Activated CD4-positive, alpha-beta T cell treated with anti-CD3 and anti-CD28 coated beads for 4 hours (primary cell): ENCODE measurements at places on chromosomes 6 and 20.

DNA sequence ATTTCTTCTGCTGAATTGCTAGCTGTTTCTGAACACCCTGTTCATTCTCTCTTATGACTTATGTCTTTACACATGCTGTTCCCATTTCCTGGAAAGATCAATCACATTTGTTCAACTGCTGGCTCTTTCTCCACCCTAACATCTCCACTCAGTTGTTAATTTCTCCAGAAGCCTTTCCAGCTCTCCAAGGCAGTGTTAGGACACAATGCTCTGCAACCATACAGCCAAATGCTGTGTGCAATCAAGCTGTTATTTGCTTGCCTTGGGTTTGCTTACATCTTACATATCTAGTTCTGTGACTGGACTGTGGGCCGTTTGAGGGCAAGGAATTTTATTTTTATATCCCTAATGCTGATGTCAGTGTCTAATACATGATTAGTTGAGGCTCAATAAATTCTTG lies 24.2 kb upstream of the CITED2 start:
- no peak for DNase-seq

DNA sequence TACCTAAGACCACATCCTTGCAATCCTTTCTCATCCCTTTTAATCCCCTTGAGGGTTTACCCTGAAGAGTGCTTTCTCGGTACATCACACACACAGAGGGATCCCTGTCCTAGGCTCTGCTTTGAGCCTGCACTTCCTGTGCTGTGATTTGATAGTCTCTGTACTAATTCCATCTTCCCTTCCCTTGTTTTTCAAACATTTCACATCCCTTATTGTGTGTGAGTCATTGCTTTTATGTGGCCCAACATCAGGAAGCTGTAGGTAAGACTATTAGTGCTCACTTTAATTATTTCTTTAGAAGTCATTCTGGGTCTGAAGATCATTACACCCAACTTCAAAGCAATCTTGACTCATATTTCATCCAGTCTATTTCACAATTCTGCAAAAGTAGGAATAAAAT lies 57.2 kb upstream of the ANKEF1 start:
- no peak for DNase-seq

DNA sequence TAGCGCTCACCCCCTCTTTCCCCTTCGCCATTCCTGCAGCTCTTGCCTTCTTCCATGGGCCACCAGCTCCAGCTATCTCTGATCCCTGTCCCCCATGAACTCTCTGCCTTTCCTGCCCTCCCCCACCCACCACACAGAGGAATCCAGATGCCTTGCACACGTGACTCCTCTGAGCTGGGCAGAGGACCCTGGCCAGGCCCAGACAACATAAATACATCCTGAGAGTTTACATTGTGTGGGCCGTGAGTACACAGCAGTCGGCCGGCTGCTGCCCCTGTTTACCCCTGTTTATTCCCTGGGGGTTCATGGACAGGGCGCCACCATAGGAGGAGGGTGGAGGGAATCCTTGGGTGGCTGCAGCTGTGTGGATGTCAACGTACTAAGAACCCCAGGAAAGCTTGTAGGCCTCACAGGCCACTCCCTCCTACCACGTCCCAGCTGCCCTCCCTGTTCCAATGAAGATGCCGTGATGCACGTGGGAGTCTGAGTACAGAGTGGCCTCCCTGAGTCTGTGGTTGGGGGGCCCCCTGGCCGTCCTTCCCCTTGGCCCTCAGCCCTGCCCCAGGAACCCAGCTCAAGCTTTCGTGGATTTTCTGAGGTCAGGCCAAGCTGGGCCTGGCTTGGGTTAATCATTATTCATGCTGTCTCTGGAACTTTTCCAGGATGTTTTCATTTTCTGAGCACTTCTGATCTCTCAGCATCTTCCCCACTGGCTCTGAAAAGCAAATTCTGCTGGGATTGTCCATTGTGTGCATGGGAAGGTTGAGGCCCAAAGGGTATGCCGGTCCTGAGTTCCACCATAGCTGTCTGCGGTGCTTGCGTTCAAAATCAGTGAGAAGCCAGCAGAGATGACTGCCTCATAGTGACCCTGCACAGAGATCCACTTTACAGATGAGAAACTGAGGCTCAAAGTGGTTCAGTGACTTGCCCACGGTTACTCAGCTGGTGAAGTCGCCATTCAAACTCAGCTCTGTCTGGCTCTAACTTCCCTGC lies 136.3 kb downstream of the MRPL14 start:
- DNase-seq: no peak

DNA sequence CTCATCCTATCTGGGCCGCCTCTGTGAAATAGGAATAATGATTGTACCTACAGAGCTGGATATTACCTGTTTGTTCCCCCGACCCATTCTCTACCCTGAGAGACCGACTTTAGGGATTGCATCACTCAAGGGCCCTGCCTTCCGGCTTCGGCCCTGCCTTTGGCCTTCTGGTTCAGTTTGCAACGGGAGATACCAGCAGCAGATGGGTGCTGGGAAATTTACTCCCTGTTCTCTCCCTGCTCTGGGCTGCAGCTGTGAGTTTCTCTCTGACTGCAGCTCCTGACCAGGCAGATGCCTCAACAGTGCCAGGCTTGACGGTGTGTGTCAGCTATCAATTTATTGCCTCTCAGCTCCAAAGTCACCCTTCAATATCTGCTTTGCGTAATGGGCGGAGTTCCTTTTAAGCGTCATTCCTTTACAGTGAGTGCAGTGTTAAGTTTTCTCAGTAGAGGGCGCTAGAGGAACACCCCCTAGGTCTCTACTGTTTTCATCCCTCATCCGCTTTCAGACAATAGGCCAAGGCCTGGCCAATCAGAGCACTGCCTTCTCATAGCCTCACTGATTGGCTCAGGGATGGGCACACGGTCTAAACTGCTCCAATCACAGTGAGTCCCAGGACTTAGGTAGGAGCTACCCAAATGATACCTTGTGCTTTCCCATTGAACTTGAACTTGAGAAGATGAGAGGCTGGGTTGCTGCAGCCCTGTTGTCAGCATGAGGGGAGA lies 30.0 kb downstream of the KCNG1 start:
- no peak for DNase-seq

GRCh38 chr20:13286052-13286451 lies 65.0 kb downstream of the ISM1 start:
- DNase-seq: no peak

DNA sequence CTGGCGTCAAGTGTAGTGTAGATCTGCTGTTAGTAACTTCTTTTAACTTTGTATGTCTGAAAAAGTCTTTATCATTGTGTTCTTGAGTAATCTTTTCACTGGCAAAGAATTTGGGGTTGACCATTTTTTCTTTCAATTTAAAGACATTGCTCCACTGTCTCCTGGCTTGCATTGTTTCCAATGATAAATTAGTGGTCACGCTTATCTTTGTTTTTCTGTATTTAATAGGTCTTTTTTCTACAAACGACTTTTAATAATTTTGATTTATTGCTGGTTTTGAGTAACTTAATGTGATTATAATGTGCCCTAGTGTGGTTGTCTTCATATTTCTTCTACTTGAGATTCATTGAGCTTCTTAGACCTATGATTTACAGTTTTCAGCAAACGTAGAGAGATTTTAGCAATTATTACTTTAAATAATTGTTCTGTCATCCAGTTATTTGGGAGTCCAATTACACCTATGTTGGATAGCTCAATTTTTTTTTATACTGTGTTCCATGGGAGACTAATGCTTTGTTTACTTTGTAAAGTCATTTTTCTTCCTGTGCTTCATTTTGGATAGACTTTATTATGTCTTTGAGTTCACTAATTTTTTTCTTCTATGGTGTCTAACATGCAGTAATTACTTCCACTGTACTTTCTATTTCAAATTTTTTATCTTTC lies 38.3 kb upstream of the HEY2 start:
- DNase-seq: no peak

DNA sequence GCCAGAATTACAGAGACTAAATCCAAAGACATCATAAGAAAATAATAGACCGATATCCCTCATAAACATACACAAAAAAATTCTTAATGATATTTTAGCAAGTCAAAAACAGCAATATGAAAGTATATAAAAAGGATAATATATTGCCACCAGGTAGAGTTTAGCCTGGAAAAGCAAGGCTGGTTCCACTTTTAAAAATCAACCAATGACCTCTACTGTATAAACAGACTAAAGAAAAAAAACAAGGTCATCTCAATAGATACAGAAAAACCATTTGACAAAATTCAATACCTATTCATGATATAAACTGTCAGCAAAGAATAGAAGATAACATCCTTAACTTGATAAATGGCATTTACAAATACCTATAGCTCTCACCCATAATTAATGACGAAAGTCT lies 9.7 kb downstream of the SERINC1 start:
- DNase-seq: no peak

GRCh38 chr6:144259986-144260385 lies 25.1 kb upstream of the UTRN start:
- no peak for DNase-seq

DNA sequence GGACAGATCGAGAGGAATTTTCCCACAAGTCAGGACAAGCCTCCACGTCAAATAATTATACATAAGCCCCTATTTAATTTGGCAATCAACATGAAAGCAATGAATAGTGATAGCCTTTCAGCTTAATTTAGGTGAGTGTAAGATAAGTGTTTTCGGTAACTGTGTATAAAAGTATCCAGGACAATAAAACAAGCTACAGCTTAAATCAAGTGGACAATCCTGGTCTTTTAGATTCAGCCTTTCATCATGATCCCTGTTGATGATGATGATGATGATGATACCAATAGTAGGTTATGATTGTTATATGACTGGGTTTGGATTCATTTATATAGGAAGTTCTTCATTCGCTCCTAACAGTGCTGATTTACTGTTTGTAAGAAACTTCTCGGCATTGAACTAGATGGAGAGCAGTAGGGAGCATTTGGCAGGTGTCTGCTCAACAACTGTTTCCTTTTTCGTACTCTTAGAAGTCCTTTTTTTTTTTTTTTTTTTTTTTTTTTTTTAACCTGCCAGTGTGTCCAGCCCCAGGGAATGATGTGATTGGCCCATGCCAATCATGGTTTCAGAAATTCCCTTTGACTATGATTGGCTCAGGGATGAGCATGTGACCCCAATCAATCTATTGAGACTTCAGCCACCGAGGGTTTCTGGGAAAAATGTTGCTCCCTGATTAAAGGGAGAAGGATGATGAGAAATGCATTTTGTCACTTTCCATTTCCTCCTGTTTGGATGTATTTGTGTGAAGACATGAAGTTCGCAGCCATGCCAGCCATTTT lies 11.3 kb upstream of the RNF182 start:
- no peak for DNase-seq

- no peak for DNase-seq
Measured at GRCh38 chr6:15948930-15949900, 179.7 kb upstream of the MYLIP start.

GRCh38 chr20:49276161-49276960 lies 1.5 kb downstream of the ZNFX1 start:
- DNase-seq: peak; percentile 67

DNA sequence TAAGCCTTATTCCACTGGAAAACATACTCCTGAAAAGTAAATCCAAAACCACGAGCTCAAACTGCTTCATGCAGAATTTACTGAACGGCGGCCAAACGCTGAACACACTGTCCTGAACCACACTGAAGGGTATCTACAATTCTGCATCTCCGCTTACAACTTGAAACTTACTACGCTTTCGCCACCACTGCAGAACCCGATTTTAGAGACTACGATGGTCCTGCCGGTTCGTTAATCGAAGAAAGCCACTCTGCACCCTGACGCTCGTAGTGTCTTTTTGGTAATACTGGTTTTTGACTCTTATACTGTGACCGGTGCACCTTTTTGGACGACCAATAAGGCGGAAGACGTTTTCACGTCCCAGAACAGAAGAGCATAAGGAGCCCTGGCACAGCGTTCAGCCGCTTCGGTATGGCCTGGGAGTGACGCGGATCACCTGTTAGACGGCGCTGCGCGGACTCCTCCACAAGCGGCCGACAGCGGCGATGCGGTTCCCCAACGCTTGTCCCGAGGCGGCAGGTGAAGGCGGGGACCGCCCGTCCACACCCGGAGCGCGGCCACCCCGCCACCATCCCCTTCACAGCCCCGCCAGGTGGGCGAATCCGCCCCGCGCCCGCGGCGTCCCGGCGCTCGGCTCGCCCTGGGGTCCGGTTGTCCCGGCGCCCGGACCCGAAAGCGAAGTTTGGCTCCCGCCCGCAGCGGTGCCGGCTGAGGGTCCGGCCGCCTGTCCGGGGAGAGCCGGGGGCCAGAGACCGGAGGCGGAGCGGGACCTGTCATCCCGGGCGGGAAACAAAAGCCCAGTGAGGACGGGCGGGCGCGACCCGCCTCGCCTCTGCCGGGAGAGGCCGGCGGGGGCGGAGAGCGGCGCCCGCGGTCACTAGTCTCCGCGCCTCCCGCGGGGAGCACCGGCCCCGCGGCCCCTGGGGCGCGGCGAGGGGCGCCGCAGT lies 784 bp downstream of the FKBP5 start:
- DNase-seq: peak; percentile 52

DNA sequence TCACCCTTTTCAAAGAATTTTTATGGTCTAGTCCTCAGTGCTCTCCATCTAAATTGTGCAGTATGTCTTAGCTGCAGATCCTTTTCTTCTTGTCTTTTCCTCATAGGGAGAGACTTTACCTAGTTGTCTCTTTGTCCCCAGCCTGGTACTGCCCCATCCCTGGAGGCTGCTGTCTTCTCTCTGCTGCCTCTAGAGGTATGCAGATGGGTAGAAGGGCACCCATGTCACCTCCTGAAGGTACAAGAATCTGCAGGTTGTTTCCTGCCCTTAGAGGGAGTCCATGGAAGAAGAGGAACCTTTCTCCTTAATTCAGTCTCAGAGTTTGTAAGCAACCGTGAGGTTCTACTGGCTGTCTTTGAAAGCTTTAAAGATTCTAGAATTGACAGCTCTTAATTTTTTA lies 39.1 kb downstream of the MCM8 start:
- DNase-seq: no peak

- peak; percentile 30 for DNase-seq
Measured at GRCh38 chr20:46021361-46022359, 7.4 kb upstream of the SLC12A5 start.

GRCh38 chr6:100664274-100665040 lies 199.7 kb upstream of the SIM1 start:
- DNase-seq: peak; percentile 1

- DNase-seq: peak; percentile 33
Measured at GRCh38 chr20:53642196-53643030, 48.8 kb upstream of the ZNF217 start.

DNA sequence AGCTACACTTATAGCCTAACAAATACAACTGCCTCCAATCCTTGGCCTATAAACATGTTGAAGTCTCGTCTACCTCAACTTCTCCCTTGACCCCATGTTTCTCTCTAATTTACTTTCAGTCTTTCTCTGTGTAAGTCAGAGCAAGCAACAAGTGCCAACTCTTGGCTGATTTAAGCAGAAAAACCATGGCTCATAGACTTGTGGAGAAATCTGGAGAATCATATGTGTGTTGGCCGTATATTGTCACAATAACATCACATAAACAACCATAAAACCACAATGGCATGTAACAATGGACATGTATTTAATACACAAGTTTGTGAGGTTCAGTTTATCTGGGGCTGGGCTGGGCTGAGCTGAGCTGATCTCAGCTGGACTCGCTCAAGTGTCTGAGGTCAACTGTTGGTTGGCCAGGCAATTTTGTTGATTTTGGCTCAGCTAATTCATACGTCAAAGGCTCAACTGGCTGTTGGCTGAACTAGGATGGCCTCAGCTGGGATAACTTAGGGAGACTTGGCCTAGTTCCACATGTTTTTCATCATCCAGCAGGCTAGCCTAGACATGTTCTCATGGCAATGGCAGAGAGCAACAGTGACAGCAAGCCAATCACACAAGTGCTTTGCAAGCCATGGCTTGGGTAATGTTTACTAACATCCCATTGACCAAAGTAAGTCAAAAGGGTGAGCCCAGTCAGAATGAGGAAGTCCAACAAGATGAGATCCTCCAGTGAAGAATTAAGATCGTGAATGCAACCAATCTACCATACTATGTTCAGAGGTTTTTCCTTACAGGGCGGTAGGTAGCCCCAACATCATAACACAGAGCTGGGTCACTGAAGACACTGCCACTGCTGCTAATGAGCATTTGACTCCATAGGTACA lies 12.9 kb upstream of the TBC1D22B start:
- no peak for DNase-seq
